Effector CD4-positive, alpha-beta T cell (primary cell): ENCODE measurements at places on chromosomes 2 and 18.
A peak's percentile ranks its signal among the peaks of the same experiment; 100 is the strongest.

GRCh38 chr2:219744600-219744999 lies 117.2 kb downstream of the SLC4A3 start:
- no peak for DNase-seq

DNA sequence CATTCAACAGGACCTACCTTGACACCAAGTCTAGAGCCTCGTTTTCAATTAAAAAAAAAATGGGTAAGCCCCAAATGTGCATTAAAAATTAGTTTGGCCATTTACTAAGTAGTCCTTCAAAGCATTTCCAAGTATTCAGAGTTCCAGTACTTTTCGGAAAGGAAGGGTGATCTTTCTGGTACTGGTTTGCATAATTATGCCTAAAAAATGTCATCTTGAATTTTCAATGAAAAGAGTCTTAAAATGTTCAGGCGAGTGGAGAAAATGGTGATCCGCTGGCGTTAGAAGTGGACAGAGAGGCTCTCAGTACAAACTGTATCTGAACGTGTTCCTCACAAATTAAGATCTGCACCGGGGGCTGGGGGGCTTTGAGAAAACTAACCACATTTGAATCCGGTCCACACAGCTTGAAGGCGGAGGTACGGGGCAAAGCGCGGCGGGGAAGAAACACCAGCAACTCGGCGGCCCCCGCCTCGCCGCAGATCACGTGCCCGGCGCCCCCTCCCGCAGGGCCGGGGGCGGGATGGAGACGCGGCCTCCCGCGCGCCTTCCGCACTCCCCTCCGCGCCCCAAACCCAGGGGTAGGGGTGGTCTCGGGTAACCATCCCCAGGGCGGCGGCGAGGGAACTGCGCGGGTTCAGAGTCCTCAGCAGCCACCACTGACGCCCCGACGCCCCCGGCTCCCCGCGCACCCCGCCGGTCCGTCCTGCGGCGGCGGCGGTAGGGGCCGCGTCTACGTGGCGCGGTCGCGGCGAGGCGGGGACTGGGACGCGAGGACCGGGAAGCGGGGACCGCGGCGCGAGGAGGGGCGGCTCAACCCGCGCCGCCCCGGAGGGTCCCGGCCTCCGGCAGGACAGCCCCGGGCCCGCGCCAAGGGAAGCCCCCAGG lies 564 bp downstream of the LPIN2 start:
- DNase-seq = peak; percentile 48

DNA sequence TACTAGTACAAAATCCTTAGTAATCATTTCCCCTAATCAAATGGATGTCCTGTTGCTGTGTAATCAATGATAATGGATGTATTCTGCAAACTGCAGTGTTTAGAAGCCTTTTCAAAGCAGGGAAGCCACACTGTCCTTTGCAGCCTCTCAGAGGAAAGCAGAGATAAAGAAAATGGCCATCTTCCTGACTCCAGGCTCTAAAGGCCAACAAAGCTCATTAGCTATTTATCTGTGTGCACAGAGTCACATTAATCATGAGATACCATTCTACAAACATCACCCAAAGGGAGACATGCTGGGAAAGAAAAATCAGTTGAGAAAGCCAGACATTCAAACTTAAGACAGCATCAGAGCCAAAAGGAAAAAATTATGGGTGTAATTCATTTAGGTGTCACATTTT lies 165.0 kb downstream of the RAD51AP2 start:
- DNase-seq = no peak

DNA sequence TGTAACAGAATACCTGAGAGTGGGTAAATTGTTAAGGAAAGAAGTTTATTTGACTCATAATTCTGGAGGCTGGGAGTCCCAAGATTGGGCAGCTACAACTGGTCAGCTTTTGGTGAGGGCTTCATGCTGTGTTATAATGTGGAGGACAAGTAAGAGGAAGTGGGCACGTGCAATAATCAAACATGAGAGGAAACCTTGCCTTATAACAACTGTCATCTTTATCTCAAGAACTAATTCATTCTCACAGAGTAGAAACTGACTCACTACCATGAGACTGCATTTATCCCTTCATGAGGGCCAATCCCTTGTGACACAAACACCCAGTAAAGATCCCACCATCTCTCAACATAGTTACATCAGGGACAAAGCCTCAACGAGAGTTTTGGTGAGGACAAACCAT lies 318.1 kb upstream of the NT5C1B start:
- no peak for DNase-seq

GRCh38 chr2:42838133-42838532 lies 45.8 kb upstream of the HAAO start:
- no peak for DNase-seq
